NCI-H2171 treated with DMSO at 0.1 percent for 48 hours (cell line): ENCODE measurements at places on chromosomes 12 and 14.

DNA sequence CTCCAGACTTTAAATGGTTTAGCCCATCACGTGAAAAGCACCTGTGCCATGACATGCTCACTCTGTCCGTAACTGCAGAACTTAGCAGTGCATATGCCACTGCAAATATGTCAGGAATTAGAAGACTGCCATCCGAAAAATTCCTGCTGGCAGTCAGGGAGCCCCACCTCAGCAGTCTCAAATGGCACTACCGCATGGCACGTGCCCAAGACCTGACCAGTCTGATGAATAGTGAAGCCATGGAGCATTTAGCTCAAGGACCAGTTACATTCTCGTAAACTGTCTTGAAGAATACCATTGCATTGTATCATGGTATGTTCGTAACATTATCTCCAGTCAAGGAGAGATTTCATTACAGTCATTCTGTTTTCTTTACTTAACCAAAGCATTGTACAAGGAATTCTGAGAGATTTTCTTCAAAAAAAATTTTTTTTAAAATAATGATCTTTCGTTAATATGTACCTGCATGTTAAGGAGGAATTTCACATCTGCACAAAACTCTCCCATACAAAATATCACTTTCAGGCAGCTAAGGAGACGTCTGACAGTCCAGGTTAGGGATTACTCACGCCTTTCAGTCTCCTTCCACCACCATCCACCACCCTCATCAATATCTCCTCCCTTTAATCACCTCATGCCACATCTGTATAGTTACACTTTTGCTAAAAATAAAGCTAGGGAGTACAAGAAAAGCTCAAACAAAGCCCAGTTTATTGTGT, 138.5 kb downstream of the ANO2 start:
- no peak for DNase-seq

DNA sequence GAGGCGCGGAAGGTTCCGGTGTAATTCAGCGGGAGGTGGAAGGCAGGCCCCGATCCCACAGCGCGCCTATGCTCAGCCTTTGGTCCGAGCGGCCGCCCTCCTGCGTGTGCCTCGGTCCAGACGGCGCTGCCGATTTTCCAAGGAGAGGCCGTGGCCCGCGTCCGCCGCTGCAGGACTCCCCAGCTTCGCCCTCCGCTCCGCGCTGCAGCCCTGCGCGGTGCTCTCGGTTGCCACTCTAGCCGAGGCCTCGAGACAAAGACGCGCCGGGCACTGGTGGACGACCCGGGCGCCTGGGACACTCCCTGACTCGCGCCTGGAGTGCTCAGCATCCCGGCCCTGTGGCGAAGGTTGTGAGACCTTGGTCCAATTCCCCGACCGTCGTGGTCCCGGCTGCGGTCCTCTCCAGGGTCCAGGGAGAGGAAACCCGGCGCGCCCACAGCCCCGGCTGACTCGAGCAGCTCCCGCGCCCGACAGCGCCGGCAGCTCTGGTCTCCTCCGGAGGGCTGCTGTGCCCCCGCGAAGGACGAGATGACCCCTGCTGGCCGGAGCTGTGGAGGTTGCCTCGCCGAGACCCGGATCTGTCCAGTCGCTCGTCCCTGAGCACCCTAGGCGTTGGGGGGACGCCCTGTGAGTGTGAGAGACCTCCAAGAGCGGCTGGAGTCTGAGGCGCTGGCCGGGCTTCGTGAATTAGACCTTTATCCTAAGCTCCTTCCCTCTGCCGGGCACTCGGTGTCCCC, 6.5 kb downstream of the HOXC12 start:
- DNase-seq, result no peak

GRCh38 chr12:131947482-131948027, 2.2 kb upstream of the EP400 start:
- no peak for DNase-seq

DNA sequence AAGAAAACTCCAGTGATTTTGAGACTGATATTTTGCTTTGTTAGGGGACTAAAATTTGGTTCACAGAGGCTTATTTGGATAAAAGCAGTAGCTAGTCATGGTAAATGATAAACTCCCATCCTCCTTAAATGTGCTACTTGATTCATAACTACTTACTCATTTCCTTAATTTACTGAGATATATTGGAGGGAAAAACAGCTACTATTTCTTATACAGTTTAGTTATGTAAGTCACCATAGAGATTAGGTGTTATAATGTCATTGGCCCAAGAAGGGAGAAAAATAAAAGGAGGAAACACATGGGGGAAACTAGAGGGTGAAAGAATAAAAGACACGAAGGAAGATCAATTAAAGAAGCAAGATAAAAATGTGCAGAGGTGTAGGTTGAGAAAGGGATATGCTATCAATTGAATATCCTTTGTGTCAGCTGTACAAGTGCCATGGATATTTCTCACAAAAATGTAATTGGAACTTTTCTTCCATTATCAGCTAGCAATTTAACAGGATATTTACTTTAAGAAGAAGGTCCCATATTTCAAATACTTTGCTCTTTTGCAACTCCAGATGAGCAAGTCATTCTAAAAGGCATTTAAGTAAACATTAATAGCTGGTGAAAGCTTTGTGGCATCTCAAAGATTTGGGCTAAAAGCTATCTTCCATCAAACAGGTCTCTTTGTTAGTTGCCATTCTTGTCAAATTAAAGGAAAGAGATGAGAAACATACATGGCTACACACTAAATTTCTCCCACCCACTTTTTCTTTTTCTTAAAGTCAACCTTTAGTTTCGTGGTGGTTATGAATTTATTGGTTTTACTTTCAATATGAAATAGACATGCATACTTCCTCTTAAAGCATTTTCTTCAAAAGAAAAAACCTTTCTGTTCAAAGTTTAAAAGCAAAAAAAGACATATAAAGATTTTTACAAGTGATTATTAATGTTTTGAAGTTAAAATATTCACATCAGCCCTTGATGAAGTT, 439.5 kb downstream of the CCER1 start:
- no peak for DNase-seq

- no peak for DNase-seq
These were observed 50.0 kb upstream of the EVL start for GRCh38 chr14:100015251-100015655.

DNA sequence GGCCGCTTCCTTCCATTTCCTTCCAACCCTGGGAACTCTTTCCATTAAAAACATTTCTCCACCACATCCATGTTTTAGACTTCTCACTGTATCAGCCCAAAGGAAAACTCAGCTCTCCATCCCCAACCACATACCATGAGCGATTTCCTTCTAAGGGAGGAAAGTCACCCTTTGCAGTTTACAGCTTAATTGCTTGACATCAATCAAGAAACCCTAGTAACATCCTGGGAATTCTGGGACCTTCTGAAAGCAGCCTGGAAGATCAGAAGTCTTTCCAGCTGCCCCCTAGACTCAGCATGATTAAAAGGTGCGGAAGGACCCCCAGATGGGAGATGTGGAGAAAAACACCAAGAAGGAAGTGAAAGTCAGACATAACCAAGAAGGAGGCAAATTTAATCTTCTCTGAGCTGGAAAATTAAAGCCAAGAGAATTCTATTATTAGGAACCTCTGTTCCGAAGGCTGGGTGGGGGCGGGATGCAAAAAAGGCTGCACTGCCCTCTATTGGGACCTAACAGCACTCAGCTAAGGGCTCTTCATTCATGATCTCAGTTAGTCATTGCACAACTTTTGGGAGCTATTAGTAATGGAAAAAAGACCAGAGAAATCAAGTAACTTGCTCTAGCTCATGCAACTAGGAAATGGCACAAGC, 73.3 kb upstream of the PLXNC1 start:
- DNase-seq, result peak; percentile 50

- no peak for DNase-seq
These were observed 5.0 kb downstream of the SLC25A21 start for GRCh38 chr14:37167151-37168047.

DNA sequence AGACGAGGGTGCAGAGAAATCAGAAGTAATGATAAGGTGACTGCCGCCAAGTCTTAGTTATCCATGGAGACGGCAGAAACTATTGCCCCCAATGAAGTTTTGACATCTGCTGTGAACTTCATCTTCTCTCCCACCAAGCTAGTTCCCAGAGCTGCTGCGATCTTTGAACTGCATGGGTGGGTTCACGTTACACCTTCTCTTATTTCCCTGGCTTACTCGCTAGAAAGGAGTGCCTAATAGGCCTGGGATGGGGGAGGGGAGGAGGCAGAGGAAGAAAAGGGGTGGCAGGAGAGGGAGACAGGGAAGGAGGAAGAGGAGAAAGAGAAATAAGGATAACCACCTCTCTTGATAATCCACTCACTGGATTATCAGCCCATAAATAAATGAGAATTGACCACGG, 157.1 kb downstream of the NTF3 start:
- peak; percentile 68 for DNase-seq

DNA sequence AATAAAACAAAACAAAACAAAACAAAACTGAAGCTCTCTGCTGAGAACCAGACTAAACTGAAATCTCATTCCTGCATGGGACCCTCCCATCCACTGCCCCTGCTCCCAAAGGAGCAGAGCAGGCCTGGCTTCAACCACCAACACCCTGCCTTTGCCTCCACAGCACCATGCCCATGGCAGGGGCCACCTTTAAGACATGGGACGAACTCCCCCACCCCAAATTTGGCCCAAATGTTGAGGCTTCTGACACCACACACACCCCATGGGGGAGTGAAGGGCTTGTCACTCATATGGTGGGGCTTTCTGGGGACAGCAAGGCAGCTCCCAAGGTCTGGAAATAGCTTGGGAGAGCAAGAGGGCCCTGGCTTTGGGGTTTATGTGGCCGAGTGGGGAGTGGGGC, 177.2 kb downstream of the KIF26A start:
- DNase-seq, result no peak

GRCh38 chr12:7806863-7807487, 17.8 kb downstream of the NANOG start:
- DNase-seq, result peak; percentile 96
